Esophagus mucosa (tissue), 1 donor: ENCODE measurements at places on chromosomes 4 and X.

- ATAC-seq, result no peak
These were observed 64.4 kb downstream of the ASMT start for GRCh38 chrX:1679238-1679637.

DNA sequence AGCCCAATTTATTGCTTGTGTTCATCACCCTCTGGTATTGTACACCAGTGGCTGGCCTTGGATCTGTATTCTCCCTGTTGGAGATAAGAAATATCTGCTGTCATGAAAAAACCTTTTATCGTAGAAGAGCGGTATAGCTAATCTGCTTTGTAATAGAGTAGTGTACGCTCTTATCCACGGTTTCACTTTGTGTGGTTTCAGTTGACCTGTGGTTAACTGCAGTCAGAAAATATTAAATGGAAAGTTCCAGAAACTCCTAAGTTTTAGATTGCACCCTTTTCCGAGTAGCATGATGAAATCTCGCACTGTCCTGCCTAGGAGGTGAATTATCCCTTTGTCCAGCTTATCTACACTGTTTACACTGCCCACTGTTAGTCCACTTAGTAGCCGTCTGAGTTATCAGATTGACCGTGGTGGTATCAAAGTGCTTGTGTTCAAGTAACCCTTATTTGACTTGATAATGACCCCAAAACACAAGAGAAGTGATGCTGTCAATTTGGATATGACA lies 42.4 kb downstream of the KDM6A start:
- no peak for ATAC-seq

DNA sequence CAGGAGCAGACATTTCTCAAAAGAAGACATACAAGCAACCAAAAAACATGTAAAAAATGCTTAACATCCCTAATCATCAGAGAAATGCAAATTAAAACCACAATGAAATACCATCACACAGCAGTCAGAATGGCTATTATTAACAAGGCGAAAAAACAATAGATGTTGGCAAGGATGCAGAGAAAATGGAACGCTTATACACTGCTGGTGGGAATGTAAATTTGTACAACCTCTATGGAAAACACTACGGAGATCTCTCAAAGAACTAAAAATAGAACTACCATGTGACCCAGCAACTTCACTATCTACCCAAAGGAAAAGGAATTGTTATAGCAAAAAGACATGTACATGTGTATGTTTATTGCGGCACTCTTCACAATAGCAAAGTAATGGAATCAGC lies 71.5 kb downstream of the PPP4R3C start:
- no peak for ATAC-seq

DNA sequence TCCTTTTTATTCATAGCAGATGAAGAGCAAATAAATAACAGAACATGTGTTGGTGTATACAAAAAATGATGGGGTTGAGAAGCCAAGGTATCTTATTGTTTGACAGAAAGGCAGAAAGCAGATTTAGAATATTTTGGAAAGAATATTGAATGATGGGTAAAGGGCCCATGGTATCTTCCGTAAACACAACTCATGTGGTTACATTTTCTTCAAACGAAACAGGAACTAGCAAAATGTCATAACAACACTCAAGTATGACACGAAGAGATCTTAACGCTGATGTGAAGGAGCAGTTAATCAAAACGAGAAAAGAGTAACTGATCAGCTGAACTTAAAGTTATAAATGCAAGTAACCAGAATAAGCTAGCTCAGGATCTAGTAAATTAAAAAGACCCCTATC lies 195.7 kb upstream of the GK2 start:
- no peak for ATAC-seq

DNA sequence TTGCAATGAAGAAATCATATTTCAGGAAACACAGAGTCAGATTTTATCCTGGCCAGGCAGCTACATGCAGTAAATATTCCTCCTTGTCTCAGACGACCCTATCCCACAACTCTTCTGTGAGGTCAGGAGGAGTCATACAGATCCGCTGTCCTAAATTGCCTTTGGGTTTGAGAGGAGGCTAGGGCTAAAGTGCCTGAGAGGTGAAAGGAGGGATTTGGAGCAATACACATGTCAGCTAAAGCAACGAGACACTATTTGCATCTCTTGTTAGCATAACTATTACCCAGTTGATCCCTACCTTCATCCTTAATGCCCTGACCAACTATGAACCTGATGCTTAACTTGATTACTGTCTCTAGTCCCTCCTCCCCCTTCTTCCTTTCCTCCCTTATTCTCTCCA lies 98.6 kb downstream of the TBC1D19 start:
- no peak for ATAC-seq

- no peak for ATAC-seq
These were observed 16.1 kb downstream of the RHOH start for GRCh38 chr4:40212674-40213527.

DNA sequence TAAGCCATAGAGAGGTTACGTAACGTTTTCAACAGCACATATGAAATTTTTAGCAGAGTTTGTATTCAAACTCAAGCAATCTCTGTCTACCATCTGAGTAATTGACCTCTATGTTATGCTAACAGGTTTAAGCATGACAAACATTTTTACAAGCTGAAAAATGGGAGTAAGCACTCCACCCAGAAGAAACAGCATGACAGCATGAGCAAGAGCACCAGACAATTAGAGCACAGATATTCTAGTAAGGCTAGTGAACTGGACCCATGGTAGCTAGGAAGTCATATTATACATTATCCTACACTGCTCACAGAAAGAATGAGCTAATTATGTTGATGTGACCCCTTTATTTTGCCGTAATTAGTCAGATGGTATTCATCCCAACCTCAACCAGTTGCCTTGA lies 200.5 kb downstream of the PABPC4L start:
- no peak for ATAC-seq

- no peak for ATAC-seq
These were observed 334.9 kb upstream of the GATB start for GRCh38 chr4:152095701-152096070.

DNA sequence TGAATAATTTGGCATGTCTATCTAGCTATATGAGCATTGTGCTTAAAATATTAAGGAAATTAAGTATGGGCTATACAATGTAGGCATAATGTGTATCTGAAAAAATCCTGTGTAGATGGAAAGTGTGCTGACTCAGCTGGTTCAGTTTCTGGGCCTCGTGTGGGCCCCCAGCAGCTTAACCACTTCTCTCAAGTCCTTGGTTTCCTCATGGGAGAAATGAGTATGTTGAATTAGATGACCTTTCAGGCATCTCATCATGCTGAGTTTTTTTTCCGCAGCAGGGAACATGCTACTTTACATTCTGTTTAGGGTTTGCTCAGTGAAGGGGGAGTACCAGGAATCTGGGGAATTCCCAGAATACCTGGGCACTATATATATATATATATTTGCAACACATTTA lies 30.5 kb downstream of the RHOH start:
- no peak for ATAC-seq

- no peak for ATAC-seq
These were observed 133.3 kb upstream of the ZIC3 start for GRCh38 chrX:137432609-137433008.

- no peak for ATAC-seq
These were observed 196.4 kb upstream of the MAGEB18 start for GRCh38 chrX:25941559-25942250.

DNA sequence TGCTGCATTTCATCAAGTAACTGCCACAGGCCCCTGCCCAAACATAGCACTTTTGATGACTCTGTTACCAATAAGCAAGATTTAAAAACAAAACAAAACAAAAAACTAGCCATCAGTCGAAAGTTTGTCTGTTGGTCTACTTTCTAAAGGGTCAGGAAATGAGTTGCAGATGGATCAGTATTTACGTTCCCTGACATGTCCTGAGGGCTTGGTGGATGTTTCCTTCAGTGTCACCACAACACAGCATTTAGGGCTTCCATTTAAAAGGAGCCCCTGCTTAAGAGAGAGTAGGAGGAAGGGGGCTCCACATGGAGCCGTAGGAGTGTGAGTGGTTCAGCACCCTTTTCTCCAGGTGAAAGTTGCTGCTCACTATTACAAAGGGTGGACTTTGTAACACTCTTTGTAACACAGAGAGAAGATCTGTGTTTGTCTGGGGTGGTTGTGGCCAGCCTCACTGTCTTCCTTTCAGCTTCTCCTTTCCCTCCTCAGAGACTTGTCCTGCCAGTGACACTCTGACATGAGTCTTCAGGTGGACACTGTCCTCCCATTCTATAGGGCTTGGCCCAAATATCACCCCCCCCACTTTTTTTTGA lies 167.5 kb upstream of the PDE5A start:
- ATAC-seq, result no peak

DNA sequence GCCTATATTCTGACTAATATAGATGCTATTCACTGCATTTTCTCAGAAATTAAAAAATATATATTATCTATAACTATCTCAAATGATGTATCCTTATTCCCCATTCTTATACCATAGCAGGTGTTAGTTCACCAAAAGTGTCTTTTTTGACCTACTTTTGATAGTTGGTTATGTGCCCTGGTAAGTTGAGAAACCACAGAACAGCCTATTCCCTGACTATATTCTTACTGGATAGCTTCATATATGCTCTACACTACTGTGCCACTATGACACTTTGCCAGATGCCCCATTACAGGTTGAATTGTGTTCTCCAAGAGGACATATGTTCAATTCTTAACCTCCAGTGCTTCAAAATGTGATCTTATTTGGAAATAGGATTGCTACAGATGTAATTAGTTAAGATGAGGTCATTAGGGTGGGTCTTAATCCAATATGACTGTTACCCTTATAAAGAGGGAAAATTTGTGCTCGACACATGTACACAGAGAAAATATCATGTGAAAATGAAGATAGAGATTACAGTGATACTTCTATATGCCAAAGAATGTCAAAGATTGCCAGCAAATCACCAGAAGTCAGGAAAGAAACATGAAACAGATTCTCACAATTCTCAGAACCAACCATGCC lies 76.1 kb downstream of the LRBA start:
- ATAC-seq, result no peak

DNA sequence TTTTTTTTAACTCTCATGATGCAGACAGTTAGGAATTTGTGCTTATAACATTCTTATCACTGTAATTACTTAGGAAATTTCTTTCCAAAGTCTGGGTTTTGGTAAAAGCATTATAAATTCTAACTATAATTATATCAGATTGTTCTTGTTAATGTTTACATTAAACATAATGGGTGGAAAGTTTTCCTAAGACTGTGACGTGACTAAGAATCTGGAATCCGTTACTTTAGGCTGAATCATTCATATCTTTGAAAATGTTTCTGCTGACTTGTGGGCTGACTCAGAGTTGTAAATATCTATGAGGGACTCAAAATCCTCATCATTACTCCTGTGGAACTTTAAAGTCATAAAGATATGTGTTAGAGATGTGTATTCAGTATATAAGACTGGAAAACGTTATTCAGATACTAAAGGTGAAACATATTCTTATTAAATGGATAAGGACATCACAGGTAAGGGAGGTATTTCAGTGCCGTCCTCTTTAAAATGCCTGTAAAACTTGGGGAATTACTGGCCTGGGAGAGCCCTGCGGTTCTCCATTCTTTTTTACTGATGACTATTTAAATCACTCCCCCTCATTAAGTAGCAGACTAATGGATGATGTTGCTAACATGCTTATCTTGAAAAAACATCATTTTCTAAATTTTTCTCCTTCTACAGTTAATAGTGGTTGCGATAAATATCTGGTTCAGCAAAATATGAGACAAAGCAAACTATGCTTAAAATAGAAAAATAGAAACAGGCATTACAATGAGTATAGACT lies 159.0 kb downstream of the DCLK2 start:
- ATAC-seq, result no peak

- ATAC-seq, result no peak
These were observed 928.3 kb downstream of the GLUD2 start for GRCh38 chrX:121975671-121976070.

DNA sequence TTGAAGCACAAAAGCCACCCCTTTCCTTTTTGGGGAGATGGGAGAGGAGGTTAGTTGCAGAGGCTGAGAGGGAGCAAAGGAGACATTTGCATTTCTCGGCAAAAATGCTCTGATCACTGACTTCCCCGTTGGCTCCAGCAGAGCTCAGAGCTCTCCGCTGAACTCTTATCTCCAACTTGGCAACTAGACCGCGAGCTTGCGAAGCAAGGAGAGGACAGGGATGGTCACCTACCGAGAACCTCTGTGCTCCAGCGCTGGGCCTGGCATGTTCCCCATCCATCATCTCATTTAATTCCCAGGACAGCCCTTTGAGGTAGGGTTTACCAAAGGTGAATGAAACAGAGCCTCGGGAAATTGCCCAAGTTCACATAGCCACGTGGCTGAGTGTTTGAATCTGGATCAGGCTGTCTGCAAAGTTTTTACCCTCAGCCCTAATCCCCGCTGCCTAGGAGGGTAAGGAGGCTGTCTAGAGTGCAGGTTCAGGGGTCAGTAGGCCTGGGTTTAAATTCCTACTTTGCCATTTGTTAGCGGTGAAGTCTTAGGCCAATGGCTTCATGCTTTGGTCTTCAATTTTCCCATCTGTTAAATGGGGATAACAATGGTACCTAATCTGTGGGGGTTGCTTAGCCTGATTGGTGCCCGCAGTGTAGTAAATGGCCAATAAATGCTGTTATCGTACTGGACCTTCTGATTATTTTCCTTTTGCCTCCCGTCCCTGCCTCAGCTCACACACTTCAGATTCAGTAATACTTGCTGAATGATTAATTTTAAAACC lies 3.8 kb upstream of the CITED1 start:
- no peak for ATAC-seq

GRCh38 chr4:156998500-156999174 lies 27.0 kb upstream of the PDGFC start:
- ATAC-seq, result no peak

- ATAC-seq, result no peak
These were observed 187.0 kb downstream of the FBXO8 start for GRCh38 chr4:174096456-174096855.

DNA sequence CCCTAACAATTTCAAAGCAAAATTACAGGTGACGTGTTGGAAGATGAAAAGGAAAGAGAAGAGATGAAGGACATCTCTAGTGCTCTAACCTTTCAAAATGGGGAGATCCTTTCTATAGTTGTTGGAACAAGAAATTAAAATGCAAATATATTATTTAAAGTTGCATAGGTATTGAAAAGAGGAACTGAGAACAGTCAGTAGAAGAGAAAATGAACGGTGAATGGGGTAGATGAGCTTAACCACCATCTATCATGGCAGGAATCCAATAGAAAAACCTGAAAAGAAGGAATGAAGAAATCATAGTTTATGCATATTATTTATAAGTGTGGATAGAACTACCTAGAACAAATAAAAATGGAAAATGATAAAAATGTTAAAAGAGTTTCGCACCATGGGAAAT lies 42.0 kb downstream of the ANXA5 start:
- ATAC-seq, result no peak

- no peak for ATAC-seq
These were observed 9.8 kb downstream of the PWWP3B start for GRCh38 chrX:106177982-106178321.

- no peak for ATAC-seq
These were observed 3.4 kb upstream of the HOPX start for GRCh38 chr4:56684320-56685050.

- peak; percentile 72 for ATAC-seq
These were observed 44.3 kb downstream of the AR start for GRCh38 chrX:67587946-67588624.

DNA sequence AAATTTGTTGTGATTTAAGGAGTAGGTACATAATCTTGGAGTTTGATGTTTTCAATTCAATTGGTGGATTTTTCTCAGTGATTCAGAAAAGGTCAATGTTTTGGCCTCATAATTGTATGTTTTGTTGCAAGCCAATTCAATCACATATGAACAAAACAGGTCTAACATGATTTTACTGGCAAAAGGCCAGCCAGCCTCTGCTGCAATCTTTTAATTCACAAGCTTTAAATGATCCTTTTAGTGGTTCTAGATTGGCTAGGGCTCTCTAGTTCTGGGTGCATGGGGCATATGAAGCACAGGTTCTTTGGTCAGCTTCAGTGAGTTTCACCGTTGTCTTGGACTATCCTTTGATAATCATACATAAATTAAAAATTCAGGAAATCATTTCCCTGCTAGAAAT lies 19.2 kb upstream of the SLC6A14 start:
- peak; percentile 56 for ATAC-seq
